ENCODE measurements at places on chromosomes 11 and 22. TPM values are rescaled to one million over a fixed set of nuclear protein-coding genes. Genes with fewer than 3 reads are reported as not detected.

YPEL1 gene
- total RNA-seq: 6.9 TPM

DUSP8 gene
- 9.9 TPM for total RNA-seq

DNA sequence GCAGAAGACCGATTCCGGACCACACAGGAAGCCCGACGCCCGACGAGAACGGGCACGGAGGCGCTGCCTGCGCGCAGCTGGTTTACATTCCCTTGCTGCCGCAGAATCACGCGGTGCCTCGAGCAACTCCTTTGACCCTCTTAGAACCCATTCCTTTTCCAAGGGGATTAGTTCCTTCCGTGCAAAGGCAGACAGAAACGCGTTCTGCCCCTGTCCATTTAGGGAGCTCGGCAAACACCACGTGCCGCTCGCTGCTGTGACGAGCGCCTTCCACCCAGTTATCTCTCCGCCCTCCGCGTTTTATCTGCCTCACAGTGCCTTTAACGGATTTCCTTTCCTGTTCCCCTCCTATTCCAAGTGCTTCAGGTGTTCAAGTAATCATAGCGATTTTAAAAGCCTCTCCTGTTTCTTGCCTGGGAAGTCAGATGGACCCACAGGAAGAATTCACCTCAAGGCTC lies 24.1 kb upstream of the MICAL3 start:
- no peak overlapping the region for H3K4me3 ChIP-seq
- peaks cover 13% of the 10 kb centered on the region for H3K27me3 ChIP-seq
- H3K27ac ChIP-seq: peak overlapping the region; percentile 39
- H3K36me3 ChIP-seq: no peaks in the 10 kb centered on the region

GRCh38 chr11:843086-843734 lies 558 bp downstream of the TSPAN4 start:
- peak overlapping the region; percentile 92 for H3K27ac ChIP-seq
- peaks cover 29% of the 10 kb centered on the region for H3K4me1 ChIP-seq
- no peak for DNase-seq
- peak overlapping the region; percentile 99 for H3K4me3 ChIP-seq
- peaks cover 16% of the 10 kb centered on the region for H3K27me3 ChIP-seq

DNA sequence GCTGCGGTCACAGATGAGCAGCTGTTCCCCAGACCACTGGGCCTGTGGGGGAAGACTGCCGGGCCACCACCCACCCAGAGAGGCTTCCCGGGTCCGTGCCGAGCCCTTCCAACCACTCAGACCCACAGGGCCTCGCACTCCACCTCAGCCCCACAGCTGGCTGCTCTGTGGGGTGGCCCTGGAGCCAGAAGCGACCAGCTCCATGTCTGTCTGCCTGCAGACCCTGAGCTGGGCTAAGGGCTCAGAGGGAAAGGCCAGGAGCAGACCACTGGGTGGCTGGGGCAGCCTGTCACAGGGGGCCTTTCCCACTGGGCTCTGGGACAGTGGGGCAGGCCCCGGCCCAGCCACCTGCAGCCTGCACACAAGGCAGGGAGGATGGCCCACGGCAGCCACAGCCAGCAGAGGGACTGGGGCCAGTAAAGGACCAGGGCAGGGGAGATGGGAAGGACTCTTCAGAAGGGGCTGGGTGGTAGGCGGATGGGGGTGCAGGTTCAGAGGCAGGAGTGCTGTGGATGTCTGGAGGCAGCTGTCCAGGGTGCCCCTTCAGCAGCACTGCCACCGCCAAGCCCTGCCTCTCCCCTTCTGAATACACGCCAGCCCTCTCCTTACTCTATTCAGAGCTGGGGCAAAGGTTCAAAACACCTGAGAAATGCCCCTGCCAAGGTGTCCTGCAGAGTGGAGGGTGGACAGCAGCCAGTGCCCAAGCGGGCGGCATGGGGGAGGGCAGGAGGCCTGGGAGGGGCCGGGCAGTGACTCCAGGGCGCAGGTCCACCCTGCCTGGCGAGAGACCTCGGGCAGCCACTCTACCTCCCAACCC lies 32.2 kb downstream of the GNB1L start:
- H3K36me3 ChIP-seq: no peaks in the 10 kb centered on the region
- no peaks in the 10 kb centered on the region for H3K27me3 ChIP-seq
- DNase-seq: no peak
- no peak overlapping the region for H3K4me3 ChIP-seq
- H3K27ac ChIP-seq: no peak overlapping the region

Data from left lung (tissue), 14 donors.